Activated naive CD4-positive, alpha-beta T cell treated with anti-CD3 and anti-CD28 coated beads for 36 hours (primary cell): ENCODE measurements at places on chromosomes 7 and 10. TPM values are rescaled to one million over a fixed set of nuclear protein-coding genes. Genes with fewer than 3 reads are reported as not detected.

Gene TMEM130
- total RNA-seq: 0.10 TPM

- DNase-seq: peak; percentile 67
Measured at GRCh38 chr7:130875265-130875741, 141.3 kb upstream of the KLF14 start.

DNA sequence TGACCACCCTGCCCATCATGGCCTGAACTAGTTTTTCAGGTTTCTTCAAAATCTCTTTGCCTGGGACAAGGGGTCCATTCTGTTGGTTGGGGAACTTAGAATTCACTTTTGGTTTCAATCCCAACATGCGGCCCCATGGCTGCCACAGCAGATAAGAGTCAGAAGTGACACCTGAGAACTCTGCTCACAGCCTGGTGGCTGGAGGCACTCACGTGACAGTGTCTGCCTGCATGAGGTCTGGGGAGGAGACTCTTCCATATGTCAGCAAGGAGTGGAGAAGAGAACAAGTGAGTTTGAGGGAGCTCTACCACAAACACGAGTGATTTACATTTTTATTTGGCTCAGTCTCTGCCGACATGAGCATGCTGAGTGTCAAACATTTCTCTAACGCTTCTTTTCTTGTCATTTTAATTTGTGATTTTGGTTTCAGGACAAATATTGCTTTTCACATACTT, 370.4 kb downstream of the TNS3 start:
- no peak for DNase-seq

Gene C10orf105
- 0.36 TPM for total RNA-seq

- no peak for DNase-seq
Measured at GRCh38 chr7:49638166-49638565, 135.3 kb upstream of the VWC2 start.

- DNase-seq: no peak
Measured at GRCh38 chr7:24548390-24548789, 24.9 kb upstream of the PALS2 start.

- DNase-seq: no peak
Measured at GRCh38 chr7:155344270-155344617, 46.6 kb downstream of the INSIG1 start.

Gene LLCFC1
- total RNA-seq: not detected

Gene OR6V1
- total RNA-seq: not detected

DNA sequence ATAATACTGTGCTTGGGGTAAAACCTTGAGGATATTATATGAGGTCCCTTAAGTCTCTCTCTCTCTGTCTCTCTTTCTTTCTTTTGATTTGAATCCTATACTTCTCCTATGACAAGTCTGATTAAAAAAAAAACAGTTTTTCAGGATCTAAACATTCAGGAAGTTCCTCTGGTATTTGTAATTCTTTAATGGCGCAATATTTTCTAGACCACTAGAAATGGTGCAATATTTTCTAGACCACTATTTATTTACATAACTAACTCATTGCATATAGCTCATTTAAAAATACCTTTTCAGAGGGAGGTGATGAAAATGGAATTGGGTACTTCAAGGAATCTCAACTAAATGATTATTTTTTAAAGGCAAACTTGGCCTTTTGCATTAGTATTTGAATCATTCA, 1235.3 kb downstream of the GATA3 start:
- DNase-seq: no peak

DNA sequence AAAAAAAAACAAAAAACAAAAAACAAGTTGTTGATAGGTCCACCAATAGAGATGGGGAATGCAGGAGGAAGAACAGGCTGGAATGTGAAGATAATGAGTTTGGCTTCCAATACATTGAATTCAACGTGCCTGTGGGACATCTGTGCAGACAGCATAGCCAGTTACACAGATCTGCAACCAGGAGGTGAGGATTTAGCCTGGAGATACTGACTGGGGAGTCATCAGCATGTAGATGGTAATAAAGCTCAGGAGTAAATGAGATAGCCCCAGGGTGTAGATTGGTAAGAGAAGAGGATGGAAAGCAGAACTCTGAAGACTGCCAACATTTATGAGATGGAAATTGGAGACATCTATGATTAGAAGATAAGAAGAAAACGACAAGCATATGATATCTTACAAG, 4.7 kb upstream of the TRIM8 start:
- no peak for DNase-seq

- no peak for DNase-seq
Measured at GRCh38 chr10:3393958-3394357, 221.4 kb upstream of the PITRM1 start.

DNA sequence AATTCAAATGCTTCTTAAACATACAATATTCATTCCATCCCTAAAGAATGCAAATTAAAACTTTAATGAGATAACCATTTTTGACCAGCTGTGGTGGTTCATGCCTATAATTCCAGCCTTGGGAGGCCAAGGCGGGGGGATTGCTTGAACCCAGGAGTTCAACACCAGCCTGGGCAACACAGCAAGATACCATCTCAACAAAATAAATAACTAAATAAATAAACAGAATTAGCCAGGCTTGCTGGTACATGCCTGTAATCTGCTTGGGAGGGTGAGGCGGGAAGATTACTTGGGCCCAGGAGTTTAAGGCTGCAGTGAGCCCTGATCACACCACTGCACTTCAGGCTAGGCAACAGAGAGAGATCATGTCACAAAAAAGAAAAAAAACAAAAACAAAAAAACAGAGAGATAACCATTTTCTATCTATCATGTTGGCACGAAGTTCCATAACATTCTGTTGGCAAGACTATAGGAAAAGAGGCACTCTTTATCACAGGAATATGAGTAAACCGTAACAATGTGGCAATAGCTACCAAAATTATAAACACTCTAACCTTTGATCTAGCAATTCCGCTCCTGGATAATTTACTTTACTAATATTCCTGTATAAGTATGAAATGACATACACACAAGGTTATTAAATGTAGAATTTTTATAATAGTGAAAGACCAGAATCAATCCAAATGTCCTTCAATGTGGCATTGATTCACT, 52.2 kb downstream of the ATAD1 start:
- no peak for DNase-seq

GRCh38 chr10:21039721-21040120, 142.6 kb upstream of the NEBL start:
- no peak for DNase-seq

DNA sequence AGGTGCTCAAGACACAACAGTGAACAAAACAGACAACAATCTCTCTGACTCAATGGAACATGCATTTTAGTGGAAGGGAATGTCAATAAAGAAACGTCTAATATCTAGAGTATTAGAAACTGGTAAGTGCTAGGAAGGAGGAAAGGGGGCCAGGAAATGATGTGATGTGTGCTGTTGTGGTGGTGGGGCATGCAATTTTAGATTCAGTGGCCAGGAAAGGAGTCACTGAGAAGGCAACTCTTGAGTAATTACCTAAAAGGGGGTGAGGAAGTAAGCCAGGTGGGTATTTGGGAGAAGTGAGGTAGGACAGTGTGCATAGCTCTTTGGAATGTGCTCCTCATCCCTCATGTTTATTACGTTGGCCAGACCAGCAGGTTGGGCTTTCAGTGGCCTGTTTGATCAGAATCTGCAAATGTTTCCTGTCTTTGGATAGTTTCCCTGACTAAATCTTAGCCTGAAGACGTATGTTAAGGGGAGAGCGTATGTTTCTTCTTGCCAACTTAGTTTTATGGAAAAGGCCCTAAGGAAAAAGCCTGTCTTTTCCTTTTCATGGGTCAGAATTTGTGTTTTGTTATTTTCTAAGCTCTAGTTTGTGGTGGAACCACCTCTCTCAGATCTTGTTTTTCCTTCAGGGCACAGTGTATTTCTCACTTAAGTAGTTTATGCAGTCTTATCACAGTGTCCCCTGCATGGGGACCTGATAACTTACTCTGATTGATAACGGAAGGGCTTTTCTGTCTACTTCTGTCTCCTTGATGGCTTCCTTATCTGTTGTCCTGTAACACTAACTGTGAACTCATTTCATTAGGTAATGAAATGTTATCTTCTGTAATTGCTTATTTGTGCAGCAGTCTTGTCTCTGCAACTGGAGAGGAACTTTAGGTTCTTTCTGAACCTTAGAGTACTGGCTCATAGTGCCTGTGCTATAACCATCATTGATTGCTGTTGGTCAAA, 203.7 kb downstream of the AUTS2 start:
- no peak for DNase-seq

GRCh38 chr7:73887762-73888161, 26.8 kb downstream of the TMEM270 start:
- no peak for DNase-seq

Gene GOLGA7B
- total RNA-seq: 0.25 TPM

Gene TMEM176A
- not detected for total RNA-seq

Gene CH25H
- 0.22 TPM for total RNA-seq

Gene AKR1C8
- total RNA-seq: not detected

Gene ATE1
- total RNA-seq: 13.6 TPM

Gene MGAM2
- not detected for total RNA-seq

- no peak for DNase-seq
Measured at GRCh38 chr10:114077815-114078219, 34.2 kb downstream of the ADRB1 start.

- DNase-seq: peak; percentile 12
Measured at GRCh38 chr10:91340613-91341362, 69.4 kb upstream of the HECTD2 start.

GRCh38 chr7:131391145-131391544, 63.5 kb downstream of the MKLN1 start:
- no peak for DNase-seq

- peak; percentile 86 for DNase-seq
Measured at GRCh38 chr10:12448729-12449391, 99.5 kb downstream of the CAMK1D start.

Gene FAM13C
- total RNA-seq: not detected

GRCh38 chr7:73509463-73509862, 12.6 kb downstream of the BAZ1B start:
- DNase-seq: no peak

GRCh38 chr7:106777674-106778299, 87.3 kb upstream of the PIK3CG start:
- no peak for DNase-seq

DNA sequence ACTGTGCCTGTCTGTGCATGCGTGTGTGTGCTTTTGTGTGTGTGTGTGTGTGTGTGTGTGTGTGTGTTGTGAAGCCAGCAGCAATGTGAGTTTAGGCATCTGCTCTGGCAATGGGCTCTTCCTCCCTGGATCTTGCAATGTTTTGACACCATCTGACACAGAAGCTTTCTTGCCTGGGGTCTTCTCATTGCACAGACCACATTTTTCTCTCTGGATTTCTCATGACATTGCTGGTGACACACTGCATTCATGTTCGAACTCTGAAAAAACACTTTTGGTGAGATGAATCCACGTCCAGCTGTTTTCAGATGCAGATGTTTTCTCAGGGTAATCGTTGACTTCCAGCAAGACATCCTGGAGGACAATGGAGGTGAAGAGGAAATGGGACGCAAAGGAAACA, 63.0 kb upstream of the FZD8 start:
- DNase-seq: no peak

DNA sequence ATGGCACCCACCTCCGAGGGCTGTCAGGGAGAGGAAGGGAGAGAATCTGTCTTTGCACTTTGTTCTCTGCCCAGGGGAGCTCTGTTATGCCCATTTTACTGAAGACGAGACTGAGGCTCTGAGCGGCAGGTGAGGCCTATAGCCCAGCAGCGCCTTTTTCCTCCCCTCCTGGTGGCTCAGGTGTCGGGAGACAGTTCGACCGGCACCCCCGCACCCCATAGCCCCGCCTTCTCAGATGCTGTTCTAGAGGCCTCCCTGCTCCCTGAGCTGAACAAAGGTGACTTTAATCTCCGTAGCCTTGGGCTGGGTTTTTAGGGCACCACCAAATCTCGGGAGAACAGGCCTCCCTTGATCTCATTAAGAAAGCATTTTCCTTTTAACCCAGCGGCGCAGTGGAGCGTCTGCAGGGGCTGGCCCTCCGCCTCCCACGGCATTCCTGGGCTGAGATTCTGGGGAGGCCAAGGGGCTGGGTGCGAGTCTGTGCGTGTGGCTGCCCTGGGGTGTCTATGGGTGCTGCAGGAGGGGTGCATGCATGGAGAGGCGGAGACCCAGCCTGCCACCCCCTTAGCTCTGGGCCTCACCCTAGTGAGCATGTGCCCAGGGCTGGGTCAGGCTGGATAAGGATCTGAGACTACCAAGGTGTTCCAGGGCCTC, 3.3 kb downstream of the LFNG start:
- peak; percentile 72 for DNase-seq

Gene PCLO
- not detected for total RNA-seq

DNA sequence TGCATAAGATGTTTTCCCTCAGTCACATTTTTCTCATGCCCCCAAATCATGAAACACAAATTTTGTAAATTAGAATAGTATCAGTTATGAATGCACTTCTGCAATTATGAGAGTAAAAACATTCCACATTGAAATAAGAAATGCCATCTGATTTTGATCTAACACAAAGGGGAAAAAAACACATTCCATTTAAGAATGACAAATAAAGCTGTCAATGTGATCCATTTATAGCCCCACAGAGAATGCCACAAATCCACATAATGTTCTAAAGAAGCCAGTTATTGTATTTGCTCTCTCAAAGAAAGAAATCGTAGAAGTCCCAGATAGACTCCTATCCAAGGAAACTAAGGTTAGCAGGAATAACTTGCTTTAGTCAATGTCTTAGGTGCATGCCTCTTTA, 48.7 kb upstream of the RHOBTB1 start:
- no peak for DNase-seq

GRCh38 chr10:63547628-63548360, 26.6 kb downstream of the REEP3 start:
- no peak for DNase-seq

DNA sequence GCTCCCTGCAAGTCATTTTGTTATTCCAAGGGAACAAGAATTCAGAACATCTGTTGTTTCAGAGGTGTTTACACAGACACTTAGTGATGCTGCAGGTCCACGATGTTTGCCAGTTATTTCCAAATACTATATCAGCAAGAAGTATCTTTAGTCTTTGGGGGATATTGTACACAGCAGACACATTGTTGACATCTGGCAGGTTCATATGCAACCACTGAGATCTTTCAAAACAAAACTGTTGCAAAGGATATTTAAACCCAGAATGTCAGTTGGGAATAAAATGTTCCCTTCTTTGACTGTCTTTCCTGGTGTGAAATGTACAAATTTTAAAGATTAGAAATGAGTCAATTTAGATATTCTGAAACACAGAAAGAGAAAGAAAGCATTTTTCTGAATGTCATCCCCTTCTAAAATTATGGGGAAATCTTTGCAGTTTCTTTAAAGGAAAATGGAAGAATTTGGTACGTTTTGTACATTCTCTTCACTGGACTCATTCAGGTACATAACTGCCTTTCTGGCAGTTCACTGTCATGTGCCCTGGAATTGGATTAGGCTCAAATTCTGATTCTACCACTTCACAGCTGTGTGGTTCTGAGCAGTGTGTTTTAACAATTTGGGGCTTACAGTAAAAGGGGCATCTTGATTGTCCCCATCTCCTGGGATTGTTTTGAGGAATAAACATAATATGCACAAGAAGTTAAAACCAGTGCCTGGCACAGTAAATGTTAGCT, 40.3 kb upstream of the CELF2 start:
- DNase-seq: no peak
